Sciatic nerve (tissue), 2 donors: ENCODE measurements at places on chromosomes 7 and 10.
A peak's percentile ranks its signal among the peaks of the same experiment; 100 is the strongest.

GRCh38 chr10:86367152-86367951, 757 bp upstream of the GRID1 start:
- peak; percentile 66 for DNase-seq

GRCh38 chr7:109646124-109646523, 1076.5 kb downstream of the DNAJB9 start:
- no peak for DNase-seq

DNA sequence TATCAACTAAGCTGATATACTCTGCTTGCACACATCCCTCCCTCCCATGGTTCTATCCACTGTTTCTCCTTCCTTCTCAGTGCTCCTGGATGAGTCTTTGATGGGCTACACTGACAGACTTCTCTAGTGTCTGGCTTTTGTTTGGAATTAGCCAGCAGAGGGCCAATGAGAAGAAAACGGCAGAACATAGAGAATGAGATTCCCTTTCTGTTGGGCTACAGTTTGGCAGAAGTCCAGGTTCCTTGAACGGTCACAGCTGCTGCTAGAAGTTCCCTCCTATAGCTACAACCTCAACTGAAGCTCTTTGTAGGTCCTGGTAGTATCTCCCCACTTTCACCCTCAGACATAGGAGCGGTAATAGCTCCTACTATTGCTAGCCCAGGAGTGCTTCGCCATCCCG, 251.1 kb upstream of the LRRN3 start:
- DNase-seq: no peak

DNA sequence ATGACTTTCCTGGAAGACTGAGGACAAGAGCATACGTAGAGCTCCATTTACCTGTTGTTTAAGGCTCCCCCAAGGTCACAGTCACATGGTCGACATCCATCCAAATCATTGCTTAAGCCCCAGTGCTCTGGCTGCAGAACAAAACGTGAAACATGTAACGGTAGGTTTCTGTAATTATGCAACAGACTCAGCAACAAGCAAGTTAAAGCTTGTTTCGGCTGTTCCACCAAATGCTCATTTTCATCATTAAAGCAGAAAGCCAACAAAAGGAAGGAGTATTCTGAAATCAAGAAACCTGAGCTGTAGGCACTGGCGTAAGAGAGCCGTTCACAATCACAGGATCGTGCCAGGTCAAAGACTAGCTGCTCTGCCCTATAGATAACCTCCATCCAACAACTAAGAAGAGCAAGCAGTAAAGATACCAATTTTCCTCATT, 30.0 kb downstream of the LAMB1 start:
- no peak for DNase-seq
